ENCODE measurements at places on chromosomes 11 and 22. TPM values are rescaled to one million over a fixed set of nuclear protein-coding genes. Genes with fewer than 3 reads are reported as not detected.

GRCh38 chr11:134477486-134477885 is 65.4 kb upstream of the B3GAT1 start:
- no peaks in the 10 kb centered on the region for H3K36me3 ChIP-seq
- H3K4me3 ChIP-seq: no peak overlapping the region
- H3K4me1 ChIP-seq: no peaks in the 10 kb centered on the region
- no peak overlapping the region for H3K27ac ChIP-seq

- no peaks in the 10 kb centered on the region for H3K36me3 ChIP-seq
- H3K27me3 ChIP-seq: no peaks in the 10 kb centered on the region
- no peak overlapping the region for H3K27ac ChIP-seq
- no peaks in the 10 kb centered on the region for H3K4me1 ChIP-seq
Observed at GRCh38 chr22:33188326-33188725, 130.1 kb upstream of the SYN3 start.

GRCh38 chr22:20199413-20199842 is 48.6 kb upstream of the CCDC188 start:
- H3K4me3 ChIP-seq: no peak overlapping the region

GRCh38 chr11:26649884-26650283 is 72.0 kb downstream of the SLC5A12 start:
- H3K4me3 ChIP-seq: no peak overlapping the region
- peak; percentile 69 for DNase-seq
- no peak overlapping the region for H3K27ac ChIP-seq
- peaks cover 4% of the 10 kb centered on the region for H3K4me1 ChIP-seq

- peaks cover 31% of the 10 kb centered on the region for H3K4me1 ChIP-seq
- H3K27ac ChIP-seq: peak overlapping the region; percentile 58
- no peaks in the 10 kb centered on the region for H3K36me3 ChIP-seq
Observed at GRCh38 chr11:116693593-116694348, 79.0 kb downstream of the BUD13 start.

The BTG4 gene
- not detected for total RNA-seq

The CCDC134 gene
- total RNA-seq: 13.5 TPM
